Left lung (tissue), 14 donors: ENCODE measurements at places on chromosomes 4 and X.

DNA sequence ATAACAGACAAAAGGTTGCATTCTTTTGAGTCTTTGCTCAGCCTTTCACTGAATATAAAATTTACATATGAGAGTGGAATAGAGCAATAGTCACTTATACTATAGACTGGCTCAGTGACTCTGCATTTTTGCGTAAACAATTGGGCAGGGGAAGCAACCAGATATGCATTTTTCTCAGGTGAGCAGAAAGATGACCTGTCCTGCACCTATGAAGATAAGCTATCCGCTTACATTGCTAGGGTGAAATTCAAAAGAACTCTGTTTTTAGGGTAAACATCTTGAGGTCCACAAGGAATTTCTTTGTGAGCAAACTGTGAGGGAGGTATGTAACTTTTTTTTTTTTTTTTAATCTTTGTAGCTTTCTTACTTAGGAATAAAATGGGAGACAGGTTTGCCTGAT, 602.4 kb upstream of the PRKX start:
- DNase-seq: no peak

GRCh38 chr4:151015459-151016347, 619 bp upstream of the LRBA start:
- DNase-seq: peak; percentile 91

GRCh38 chr4:36399762-36400353, 118.4 kb downstream of the DTHD1 start:
- DNase-seq: no peak

DNA sequence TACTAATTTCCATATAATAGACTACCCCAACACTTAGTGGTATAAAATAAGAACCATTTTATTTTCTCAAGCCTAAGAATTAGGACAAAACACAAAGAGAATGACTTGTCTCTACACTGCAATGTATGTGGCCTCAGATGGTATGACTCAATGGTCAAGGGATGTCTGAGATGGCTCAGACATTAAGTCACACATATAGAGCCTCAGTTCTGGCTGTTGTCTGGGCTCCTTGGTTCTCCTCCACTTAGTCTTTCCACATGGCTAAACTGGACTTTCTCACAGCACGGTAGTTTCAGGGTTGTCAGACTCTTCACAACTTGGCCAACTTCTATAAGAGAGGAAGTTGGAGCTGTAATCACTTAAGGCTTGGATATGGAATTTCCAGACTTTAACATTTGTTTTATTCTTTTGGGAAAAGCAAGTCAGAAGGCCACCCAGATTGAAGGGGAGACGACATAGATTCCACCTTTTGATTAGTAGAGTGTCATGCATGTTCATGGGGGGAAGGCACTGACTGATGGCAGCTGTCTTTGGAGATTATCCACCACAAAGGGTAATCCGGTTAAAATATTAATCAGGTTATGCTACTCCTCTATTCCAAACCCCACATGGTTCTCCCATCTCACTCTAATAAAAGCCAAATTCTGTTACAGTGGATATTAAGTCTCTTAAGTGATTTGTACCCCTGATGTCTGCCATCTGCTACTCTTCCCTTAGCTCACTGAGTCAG, 9.4 kb downstream of the IL15 start:
- no peak for DNase-seq

- DNase-seq: no peak
These were observed 160.3 kb downstream of the SHOX start for GRCh38 chrX:790783-791360.

- no peak for DNase-seq
These were observed 39.4 kb downstream of the SAT1 start for GRCh38 chrX:23822397-23822796.

DNA sequence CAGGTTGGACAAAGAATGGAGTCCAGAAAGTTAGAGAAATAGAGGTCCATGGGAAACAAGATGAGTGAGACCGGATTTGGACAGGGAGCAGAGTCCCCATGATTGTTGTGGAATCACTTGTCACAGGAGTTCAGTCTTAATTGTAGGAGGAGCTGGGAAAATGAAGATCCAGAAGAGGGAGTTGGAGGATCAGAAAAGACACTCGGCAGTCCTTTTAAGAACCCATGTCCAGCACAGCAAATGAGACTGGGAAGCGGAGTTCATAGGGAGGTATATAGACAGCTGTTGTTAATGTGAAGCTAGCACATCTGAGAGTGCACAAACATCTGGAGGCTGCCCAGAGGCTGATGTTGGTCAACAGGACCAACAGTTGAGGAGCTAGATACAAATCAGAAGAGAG, 111.4 kb upstream of the RXFP1 start:
- no peak for DNase-seq

DNA sequence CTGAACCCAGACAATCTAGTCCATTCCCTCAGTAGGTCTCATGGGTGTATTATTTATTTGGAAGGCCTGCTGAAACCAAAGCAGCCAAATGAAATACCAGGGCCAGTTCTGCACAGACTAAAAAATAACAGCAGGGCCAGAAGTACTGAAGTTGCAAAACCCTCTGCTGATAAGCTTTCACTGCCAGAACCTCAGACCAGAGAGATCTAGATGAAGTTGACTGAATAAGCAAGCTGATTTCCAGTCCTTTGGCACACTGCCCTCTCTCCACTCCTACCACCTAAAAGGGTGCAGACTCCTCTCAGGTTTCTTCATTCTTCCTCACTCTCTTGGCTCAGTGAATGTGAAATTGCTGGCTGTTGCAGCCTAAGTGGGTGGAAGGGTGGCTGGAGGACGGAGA, 276.7 kb upstream of the KLF3 start:
- no peak for DNase-seq

DNA sequence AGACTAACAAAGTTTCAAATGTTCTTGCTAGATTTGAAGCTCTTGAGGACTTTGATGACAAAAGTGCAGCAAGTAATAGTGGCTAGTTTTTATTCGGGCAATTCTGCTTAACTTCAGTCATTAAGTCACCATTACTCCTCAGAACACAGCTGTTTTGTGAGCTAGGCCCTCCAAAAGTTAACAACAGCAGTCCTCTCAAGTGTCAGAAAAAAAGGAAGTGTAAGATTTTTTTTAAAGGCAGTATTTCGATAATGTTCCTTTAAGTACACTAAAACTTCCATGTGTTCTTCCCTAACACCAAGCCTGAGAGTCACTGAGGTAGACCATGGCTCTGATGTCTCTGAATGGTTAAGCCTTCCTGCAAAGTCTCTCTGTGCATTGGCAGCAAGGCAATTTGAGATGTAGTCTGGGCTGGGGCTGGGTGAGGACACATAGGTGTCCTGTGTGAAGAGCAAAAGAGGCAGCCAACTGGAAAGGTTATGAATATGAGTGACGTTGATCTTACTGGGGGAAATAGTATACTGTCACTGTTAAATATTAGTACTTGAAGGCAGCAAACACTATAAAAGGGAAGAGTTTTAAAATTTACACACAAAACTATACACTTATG, 174.0 kb upstream of the MAP3K15 start:
- DNase-seq: no peak

GRCh38 chrX:107563824-107564223, 64.5 kb upstream of the PRPS1 start:
- DNase-seq: no peak

DNA sequence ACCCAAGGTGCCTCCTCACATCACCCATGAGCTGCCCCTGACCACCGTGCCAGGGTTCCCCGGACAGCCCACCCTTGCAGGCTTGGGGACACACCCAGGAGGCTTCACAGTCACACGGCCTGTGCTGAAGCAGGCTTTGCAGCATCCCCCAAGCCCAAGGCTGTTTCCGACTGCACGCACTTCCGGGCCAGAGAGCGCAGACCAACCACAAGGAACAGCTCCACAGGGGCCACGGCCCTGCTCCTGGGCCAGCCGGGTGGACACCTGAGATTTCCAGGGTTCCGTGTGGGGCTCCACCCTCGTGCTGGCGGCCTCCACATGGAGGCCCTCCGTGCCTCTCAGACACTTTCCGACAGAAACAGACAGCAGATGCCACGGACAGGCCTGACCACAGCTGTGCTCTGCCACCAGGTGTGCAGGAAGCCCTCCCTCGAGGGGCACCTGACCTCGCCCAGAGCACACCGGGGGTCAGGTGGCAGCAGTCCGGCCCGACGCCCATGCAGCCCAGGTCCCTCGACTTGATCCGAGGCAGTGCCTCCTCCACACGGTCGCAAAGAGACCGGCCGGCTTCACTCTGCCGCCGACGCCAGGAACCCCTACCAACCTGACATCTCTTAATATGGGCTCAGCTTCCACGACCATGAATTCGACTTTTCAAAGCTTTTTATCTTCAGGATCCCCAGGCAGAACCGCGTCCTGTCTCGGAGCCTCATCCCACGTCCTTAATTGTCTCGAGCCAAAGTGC, 8.0 kb downstream of the CTBP1 start:
- no peak for DNase-seq

GRCh38 chr4:83783215-83783614, 247.3 kb downstream of the GPAT3 start:
- no peak for DNase-seq

DNA sequence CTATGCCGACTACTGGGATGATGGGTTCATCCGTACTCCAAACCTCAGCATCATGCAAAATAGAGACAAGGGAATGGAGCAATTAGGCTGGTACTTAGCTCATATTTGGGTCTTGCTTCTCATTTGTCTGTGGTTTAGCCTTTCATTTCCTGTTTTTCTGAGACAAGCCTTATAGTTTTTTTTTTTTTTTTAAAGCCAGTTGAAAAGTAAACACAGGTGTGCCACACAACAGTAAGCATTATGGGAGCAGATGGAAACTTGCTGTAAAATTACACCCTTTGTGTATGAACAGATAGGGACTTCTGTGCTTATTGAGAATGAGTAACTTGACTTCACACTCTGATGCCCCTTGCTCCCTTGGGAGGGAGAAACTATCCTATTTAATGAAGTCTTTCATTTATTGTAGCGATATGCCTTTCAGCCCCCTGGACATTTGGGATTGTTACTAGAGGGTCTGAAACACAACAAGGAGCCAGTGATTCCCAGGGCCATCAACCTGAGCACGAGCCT, 13.7 kb downstream of the RASSF6 start:
- DNase-seq: no peak

- no peak for DNase-seq
These were observed 42.6 kb downstream of the CHRNA9 start for GRCh38 chr4:40377512-40378365.

DNA sequence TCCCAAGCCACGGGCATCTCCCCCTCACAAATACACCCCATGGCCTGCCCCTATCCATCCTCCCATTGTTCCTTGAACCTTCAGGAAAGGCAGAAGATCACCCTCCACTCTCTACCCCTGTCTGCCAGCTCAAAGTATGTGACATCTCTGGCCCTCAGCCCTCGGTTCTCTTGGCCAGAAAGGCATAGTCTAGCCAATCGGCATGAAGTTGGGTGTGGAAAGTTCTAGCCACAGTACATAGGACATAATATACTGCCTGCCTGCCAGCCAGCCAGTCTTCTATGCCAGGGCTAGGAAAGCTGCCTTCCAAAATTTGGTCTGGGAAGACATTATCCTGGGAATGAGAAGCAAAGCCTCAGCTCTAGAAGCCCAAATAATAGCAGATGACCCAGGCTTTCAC, 3.2 kb upstream of the PLP1 start:
- no peak for DNase-seq

DNA sequence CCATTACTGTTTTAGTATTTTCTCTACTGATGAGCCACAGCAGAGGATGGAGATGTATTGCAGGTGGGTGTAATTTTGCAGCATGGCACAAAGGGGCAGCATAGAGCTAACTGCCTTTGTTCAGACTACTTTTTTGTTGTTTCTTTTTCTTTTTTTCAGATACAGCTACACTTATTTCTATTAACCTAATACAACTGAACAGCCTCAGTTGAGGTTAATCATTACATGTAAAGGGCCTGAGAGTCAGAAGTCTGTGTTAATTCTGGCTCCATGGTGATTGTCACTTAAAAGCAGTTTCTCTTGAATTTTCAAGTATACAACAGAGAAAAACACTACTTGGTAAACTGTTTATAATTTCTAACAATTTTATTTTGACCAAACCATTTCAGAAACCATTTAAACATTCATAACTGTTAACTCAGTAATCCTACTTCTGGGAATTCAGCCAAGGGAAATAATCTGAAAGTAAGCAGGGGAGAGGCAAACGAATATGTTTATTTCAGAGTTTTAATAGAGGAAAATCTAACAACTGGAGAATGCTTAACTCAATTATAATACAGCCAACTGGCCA, 13.9 kb upstream of the PPEF2 start:
- DNase-seq: peak; percentile 62

DNA sequence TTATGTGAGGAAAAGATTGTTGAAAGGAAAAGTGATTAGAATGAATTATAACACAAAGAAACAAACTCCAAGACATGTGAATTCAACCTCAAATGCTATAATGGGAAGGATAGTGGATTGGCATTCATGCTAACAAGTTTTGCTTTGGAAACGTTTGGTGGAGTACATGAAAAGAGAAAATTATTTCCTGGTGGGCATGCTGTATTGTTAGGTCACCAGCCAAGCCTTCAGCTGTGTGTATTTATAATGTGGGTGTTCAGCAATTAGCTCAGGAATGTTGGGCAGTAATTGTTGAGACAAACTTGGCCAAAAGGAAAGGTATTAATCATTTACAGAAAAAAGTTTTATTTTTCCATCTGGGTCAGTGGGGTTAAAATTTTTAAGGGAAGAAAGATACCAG, 198.9 kb upstream of the ARSJ start:
- no peak for DNase-seq

GRCh38 chr4:84578540-84579402, 4.2 kb upstream of the CDS1 start:
- DNase-seq: no peak

DNA sequence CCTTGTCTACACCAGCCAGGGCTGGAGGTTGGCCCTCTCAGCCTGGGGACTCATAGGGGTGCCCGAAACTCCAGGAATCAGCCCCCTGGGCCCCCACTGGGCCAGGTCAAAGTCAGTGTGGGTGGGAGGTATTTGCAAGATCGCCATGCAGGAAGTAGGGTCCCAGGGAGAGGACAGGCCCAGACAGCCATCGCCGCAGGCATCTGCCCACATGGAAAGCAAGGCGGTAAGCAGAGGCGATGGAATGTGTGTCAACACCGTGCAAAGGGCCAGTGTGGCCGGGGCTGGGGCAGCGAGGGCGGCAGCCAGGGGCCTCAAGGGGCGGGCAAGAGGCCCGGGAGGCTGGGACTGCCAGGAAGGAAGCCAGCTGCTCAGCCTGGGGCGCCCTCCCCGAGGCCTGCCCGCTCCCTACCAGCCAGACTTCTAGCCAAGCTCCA, 19.3 kb upstream of the DUSP9 start:
- peak; percentile 19 for DNase-seq

- DNase-seq: no peak
These were observed 152.2 kb downstream of the EFNB1 start for GRCh38 chrX:68980906-68981616.
